HCEC 1CT (cell line): ENCODE measurements at places on chromosomes 6 and 20.
A peak's percentile ranks its signal among the peaks of the same experiment; 100 is the strongest.

GRCh38 chr6:4010048-4010447, 68.9 kb downstream of the FAM217A start:
- DNase-seq: no peak

DNA sequence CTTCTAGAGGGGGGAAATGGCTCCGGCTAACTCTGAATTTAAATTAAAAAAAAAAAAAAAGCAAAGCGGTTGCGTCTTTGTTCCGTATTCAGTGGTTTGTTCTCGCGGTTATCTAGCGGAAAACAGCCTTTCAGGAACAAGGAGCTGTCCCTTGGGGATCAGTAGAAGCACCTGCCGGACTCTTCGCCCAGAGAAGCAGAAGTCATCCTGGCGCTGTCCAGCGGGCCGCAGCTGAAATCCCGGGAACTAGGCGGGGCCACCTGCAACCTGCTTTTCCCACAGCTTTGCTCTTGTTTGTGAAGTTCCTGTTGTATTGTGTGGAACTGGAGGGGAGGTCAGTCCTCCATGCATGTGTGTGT, 43.9 kb upstream of the GJE1 start:
- DNase-seq: peak; percentile 9

DNA sequence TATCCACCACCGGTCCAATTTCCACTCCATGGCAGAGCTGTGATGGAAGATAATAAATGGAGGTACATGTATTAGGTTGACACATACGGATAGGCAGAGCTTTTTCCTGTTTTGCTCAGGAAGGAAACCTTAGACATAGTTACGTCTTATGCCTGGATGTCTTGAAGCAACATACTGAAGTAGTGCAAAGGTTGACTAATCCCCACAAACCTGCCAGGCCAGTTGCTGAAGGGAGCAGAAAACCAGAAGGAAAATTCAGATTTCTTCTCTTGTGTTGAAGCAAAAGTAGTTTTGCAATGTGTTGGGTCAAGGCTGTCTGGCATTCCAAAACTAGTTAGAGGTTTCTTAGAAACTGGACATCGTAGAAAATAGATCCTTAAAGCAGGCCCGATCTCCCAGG, 68.7 kb downstream of the PHACTR1 start:
- no peak for DNase-seq

DNA sequence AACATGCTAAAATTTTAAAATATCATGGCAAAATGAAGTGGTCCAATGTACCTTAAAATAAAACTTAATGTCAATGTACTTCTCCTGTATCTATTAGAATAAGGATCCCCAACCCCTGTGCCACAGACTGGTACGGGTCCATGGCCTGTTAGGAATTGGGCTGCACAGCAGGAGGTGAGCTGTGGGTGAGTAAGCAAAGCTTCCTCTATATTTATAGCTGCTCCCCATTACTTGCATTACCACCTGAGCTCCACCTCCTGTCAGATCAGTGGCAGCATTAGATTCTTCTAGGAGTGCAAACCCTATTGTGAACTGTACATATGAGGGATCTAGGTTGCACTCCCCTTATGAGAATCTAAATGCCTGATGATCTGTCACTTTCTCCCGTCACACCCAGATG, 86.0 kb downstream of the SLC16A10 start:
- no peak for DNase-seq

GRCh38 chr6:148878683-148879082, 131.9 kb downstream of the UST start:
- DNase-seq: no peak

GRCh38 chr6:158002951-158003853, 21.5 kb downstream of the SYNJ2 start:
- DNase-seq: peak; percentile 52

- no peak for DNase-seq
Observed at GRCh38 chr6:14635195-14635594, 517.6 kb downstream of the CD83 start.

GRCh38 chr20:18039063-18039462, 18.7 kb downstream of the OVOL2 start:
- no peak for DNase-seq

GRCh38 chr6:140744659-140745320, 1370.3 kb upstream of the CITED2 start:
- peak; percentile 75 for DNase-seq

GRCh38 chr20:34355427-34355826, 7.6 kb upstream of the ITCH start:
- DNase-seq: no peak
